Uterine smooth muscle cell (primary cell): ENCODE measurements at places on chromosomes 13 and 19. TPM values are rescaled to one million over a fixed set of nuclear protein-coding genes. Genes with fewer than 3 reads are reported as not detected.

The ZNF729 gene
- total RNA-seq: under 0.01 TPM in 1 of 2 replicates, not detected in the other

The CD177 gene
- total RNA-seq: 0.25 and 0.55 TPM in 2 replicates

The MATK gene
- total RNA-seq: not detected in 2 replicates

The COLGALT1 gene
- total RNA-seq: 102 and 118 TPM in 2 replicates

The OR10H1 gene
- total RNA-seq: not detected in 2 replicates

The FPR1 gene
- 0.11 TPM in 1 of 2 replicates, not detected in the other for total RNA-seq

The BTBD2 gene
- 54.8 and 65.1 TPM in 2 replicates for total RNA-seq

The USHBP1 gene
- under 0.01 TPM in 1 of 2 replicates, not detected in the other for total RNA-seq

The FUT1 gene
- total RNA-seq: 0.33 and 1.1 TPM in 2 replicates

The MAN2B1 gene
- total RNA-seq: 21.6 and 32.9 TPM in 2 replicates

The PNKP gene
- total RNA-seq: 67.9 and 72.8 TPM in 2 replicates

The FXYD7 gene
- total RNA-seq: not detected in 2 replicates

The TNFSF13B gene
- 2.9 and 5.5 TPM in 2 replicates for total RNA-seq
